Lower leg skin (tissue), 4 donors: ENCODE measurements at places on chromosomes 3 and 15. TPM values are rescaled to one million over a fixed set of nuclear protein-coding genes. Genes with fewer than 3 reads are reported as not detected.

DNA sequence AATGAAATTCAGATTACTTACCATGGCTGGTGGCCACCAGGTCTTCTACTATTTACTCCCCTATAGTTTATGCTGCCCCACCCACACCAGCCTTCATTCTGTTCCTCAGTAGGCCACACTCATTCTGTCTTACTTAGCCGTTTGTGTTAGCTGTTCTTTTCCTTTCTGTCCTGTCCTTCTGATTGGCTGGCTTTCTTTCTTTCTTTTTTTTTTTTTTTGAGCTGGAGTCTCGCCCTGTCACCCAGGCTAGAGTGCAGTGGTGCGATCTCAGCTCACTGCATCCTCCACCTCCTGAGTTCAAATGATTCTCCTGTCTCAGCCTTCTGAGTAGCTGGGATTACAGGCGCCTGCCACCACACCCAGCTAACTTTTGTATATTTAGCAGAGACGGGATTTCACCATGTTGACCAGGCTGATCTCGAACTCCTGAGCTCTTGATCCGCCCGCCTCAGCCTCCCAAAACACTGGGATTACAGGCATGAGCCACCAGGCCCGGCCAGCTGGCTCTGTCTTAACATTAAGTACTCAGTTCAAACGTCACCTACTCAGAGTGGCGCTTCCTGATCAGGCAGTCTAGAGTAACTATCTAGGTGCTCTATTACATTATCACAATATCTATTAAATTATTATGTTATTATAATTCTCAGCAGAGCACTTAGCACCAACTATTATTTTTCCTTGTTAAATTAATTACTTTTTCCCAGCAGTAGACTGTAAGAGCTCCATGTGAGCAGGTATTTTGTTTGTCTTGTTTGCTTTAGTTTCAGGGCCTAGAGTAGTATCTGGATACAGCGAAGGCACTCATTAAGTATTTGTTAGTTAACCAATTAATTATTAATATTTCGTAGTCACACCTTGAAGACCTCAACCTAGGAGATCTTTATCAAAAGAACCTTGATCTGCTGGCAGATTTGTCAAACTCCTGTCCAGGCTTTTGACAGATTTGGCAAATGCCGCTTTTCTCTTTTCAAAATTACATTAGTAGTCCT, 6.4 kb downstream of the CMSS1 start:
- no peak for DNase-seq

Gene ZNF445
- 4.8 TPM for total RNA-seq

Gene CACNA2D3
- total RNA-seq: 1.5 TPM

GRCh38 chr3:83567935-83568334, 1390.9 kb upstream of the CADM2 start:
- DNase-seq: no peak

GRCh38 chr15:62737551-62737950, 305.0 kb upstream of the TPM1 start:
- DNase-seq: no peak

- no peak for DNase-seq
Observed at GRCh38 chr3:180402471-180403073, 199.4 kb upstream of the TTC14 start.

GRCh38 chr15:42670451-42670850, 66.5 kb downstream of the CDAN1 start:
- no peak for DNase-seq

DNA sequence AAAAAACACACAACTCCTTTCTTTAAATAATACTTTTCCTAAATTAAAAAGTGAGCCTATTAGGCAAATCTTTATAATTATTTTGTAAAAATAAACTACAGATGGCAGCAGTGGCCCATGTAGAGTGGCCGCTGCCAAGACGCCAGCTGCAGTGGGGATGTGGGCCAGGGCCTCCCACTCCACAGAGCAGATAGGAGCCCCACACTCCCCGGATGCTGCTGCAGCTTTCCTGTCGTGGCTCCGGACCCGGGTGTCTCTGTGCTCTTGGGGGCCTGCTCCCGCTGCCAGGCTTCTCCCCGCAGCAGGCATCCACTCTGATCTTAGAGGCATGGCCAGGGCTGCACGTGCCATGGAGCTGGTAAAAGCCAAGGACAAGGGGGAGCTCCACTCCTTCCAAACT, 67.5 kb downstream of the PROS1 start:
- no peak for DNase-seq

Gene AGBL1
- total RNA-seq: 0.13 TPM

Gene GOLGA8T
- total RNA-seq: not detected

Gene GOLGA6L7
- not detected for total RNA-seq

GRCh38 chr3:18057471-18058091, 315.1 kb upstream of the TBC1D5 start:
- DNase-seq: no peak

- DNase-seq: no peak
Observed at GRCh38 chr3:5278666-5279065, 91.2 kb downstream of the EDEM1 start.

DNA sequence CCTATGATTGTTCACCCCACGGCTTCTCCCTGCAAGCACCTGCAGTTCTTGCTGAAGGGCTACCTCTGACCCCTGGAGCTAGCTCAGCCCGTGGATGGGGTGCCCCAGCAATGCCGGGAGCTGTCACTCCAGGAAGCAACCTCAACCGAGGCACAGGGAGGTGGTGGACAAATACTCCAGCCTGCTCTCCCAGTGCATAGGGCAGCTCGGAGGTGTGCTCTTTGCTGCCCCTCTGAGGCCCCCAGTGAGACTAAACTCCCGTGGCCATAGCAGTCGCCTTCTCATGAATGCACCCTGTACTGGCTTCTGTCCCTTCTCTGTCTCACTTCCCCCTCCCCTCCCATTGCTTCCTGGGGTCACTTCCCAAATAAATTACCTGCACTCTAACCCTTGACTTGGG, 48.5 kb downstream of the LINGO1 start:
- no peak for DNase-seq

DNA sequence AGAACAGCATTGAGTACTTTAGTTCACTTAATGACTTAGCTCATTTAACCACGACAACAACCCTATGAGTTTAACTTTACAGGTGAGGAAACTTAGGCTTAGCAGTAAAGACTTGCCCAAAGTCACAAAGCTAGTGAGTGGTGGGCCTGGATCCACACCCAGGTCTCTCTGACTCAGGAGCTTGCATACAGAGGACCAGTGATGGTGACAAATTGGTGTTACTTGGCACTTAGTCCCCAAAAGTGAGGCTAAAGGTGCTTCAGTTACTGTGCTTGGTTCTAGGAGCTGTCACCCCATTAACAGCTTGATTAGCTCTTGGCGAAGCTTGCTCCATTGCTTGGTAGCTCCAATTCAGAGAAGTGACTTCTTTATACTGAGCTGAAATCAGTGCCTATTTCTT, 6.1 kb downstream of the CELF6 start:
- DNase-seq: peak; percentile 66

Gene ZNF662
- 13.5 TPM for total RNA-seq

- DNase-seq: no peak
Observed at GRCh38 chr3:44628716-44629115, 3.9 kb downstream of the ZNF197 start.

DNA sequence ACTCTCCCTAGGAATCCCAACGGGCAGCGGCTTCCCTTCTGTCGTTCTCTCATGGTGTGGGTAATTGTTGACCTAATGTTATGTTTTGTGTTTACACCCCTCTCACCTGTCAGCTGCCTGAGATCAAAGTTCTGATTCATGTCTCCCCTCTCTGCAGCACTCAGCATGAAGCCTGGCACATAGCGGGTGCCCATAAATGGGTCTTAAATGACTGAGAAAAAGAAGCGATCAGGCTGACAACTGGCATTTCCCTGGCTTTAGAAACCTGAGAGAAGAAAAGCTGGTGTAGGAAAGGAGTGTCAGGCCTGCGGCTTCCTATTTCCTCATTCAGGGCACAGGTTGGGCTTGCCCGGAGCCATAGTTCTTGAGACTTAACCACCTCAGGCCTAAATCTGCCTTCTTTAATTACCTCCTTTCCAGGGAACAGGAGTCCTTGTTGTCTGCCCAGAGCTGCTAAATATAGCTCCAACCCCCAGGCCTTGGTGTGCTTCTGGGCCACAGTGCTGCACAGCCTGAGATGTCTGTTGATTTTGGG, 31.8 kb downstream of the LPP start:
- DNase-seq: no peak

- no peak for DNase-seq
Observed at GRCh38 chr15:51172193-51172592, 77.5 kb upstream of the TNFAIP8L3 start.

DNA sequence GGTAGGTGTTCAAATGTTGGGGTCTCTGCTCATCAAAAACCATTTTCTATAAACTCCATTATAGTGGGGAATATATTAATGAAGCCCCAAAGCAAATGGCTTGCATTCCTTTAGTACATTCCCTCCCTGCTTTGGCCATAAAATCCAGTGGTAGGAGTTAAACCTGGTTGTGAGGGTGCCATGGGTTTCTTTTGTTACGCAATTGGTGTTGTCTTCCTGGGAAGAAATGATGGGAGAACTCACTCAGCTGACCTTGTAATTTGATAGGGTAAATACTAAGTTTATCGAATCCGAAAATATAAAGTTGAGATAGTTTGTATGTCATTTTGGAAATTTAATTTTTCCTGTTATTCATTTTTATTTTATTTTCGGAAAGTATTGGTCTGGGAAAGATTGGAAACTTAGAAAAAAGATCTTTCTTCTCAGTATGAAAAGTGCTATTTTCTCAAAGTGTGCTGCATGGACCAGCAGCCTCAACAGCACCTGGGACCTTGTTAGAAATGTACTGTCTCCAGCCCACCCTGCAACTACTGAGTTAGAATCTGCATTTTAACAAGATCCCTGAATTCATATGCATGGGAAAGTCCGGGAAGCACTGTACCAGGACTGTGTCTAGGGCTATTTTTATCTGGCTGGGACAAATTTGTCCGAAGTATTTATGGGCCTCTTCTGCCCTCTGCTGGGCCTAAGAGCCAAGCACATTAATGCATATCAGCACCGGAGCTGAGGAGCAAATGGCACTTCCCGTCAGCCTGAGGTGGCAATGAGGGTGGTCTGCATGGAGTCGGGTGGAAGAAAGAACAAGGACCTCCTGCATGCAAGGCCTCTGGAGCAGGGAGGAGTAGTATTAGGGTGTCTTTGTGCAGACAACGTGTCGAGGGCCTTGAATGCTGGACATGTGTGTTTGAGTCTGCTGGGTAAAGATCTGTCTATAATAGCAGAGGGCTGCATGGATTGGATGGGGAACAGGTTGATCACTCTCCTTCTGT, 54.7 kb downstream of the FAM81A start:
- peak; percentile 51 for DNase-seq

Gene SEMA3G
- 22.2 TPM for total RNA-seq

- peak; percentile 22 for DNase-seq
Observed at GRCh38 chr3:48157950-48158376, 30.3 kb downstream of the CDC25A start.

DNA sequence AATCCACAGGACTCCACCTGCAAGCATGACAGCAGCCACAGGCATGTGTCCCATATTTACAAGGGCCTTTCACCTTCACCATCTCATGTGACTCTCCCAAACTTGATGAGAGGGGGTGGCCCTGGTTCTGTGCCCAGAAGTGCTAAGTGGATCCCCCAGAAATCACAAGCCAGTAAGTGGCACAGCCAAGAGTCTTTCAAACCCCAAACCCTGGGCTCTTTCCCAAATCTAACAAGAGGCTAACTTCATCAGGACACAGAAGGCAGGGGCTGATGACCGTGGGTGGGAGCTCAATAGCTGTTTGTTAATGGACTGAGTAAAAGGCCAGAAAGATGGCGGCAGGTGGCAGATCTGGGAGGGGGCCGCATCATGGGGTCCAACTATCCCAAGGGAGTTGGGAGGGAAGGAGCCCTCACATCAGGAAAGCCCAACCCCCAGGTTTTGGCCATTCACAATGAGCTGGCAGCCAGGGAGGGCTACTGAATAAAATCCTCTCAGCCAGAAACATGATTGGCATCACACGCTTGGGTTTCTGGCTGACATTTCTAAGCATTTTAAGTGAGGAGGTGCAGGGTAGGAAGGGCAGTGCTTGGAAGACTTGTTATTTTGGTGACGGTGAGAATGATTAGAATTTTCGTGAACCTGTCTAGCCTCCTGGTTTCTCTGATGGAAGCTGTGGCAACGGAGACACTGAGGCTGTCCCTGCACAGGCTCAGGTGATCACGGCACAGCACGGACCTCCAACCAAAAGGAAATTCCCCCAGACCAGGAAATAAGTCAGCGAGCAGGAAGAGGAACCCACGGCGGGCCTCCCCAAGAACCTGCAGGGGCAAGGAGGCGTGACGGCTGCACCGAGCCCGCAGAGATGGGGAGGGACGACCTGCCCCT, 109.3 kb downstream of the OXNAD1 start:
- DNase-seq: no peak

Gene BCL2A1
- not detected for total RNA-seq

Gene UBA7
- 19.7 TPM for total RNA-seq

Gene CPB1
- total RNA-seq: 0.97 TPM

- DNase-seq: no peak
Observed at GRCh38 chr3:12832350-12833221, 8.8 kb downstream of the RPL32 start.

- DNase-seq: no peak
Observed at GRCh38 chr3:191461113-191461595, at the start of gene PYDC2. Gene PYDC2, plus strand, starts transcription at chr3:191461163. Its CDS starts 0 bp downstream, at chr3:191461163.

DNA sequence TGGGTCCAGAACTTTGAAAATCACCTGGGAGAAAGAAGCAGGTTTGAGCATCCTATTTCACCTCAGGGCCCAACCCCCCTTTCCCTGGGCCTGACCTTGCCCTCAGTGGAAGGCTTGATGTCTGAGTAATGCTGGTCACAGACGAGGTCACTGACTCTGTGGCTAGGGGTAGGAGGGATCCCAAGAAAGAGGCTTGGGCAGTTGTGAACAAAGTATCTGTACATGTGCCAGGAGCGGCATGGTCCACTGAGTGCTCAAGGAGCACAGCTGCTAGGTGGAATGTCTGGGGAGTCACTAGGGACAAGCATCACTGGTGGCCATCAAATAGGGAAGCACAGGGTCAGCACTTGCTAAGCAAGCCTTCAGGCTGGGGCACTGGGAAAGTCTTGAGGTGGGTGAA, 7.3 kb downstream of the CCDC71 start:
- DNase-seq: no peak

GRCh38 chr3:32903953-32904352, 47.5 kb upstream of the CCR4 start:
- DNase-seq: no peak

Gene FOXB1
- not detected for total RNA-seq

DNA sequence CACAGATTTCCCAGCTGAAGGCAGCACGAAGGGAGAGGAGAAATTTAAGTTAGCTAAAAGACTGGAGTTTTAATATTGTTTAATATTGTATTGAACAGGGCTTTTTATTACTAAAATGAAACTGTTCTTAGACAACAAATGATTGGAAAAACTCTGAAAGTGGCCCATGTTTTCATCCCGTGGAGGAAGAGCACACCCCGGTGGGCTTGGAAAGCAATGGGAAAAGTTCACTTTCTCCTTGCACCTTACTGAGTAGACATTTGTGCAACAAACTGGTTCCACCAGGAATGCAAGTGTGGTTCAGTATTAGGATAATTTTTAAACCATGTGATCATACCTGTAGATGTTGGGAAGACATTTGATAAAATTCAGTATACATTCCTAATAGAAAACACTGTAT, 8.2 kb upstream of the ESYT3 start:
- no peak for DNase-seq

- DNase-seq: no peak
Observed at GRCh38 chr3:174058804-174059203, 661.3 kb downstream of the NLGN1 start.
